ENCODE measurements at places on chromosomes 7 and 10. TPM values are rescaled to one million over a fixed set of nuclear protein-coding genes. Genes with fewer than 3 reads are reported as not detected.

DNA sequence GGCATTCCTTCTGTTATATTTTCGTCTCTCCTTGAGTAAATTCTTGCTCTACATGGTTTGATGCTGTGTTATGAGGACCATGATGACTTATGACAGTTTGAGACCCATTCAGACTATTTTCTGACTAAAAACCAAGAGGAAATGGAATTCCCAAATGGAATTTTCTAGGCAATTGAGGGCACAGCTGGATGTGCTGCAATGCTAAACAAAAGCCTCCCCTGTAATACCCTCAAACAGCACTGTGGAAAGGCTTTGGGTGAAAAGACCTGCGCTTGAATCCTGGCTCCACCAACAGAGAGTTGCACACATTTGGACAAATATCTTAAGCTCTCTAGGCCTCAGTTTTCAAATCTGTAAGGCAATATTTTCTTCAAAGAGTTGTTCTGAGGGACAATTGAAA is 129.1 kb downstream of the PRKG1 start:
- DNase-seq, result peak; percentile 61

DNA sequence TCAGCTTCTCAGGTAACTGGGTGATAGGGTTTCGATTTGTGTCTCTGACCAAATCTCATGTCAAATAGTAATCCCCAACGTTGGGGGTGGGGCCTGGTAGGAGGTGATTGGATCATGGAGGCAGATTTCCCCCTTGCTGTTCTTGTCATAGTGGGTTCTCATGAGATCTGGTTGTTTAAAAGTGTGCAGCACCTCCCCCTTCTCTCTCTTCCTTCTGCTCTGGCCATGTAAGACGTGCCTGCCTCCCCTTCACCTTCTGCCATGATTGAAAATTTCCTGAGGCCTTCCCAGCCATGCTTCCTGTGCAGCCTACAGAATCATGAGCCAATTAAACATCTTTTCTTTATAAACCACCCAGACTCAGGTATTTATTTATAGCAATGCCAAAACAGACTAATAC is 21.9 kb upstream of the SMURF1 start:
- DNase-seq, result no peak

- DNase-seq, result peak; percentile 91
Measured at GRCh38 chr7:99928994-99929729, at the start of gene GJC3. TSS of gene GJC3 (minus strand) at chr7:99929620. CDS start at chr7:99929620, 0 bp downstream.

GRCh38 chr7:137943132-137943551 is 58.7 kb downstream of the CREB3L2 start:
- peak; percentile 64 for DNase-seq

DNA sequence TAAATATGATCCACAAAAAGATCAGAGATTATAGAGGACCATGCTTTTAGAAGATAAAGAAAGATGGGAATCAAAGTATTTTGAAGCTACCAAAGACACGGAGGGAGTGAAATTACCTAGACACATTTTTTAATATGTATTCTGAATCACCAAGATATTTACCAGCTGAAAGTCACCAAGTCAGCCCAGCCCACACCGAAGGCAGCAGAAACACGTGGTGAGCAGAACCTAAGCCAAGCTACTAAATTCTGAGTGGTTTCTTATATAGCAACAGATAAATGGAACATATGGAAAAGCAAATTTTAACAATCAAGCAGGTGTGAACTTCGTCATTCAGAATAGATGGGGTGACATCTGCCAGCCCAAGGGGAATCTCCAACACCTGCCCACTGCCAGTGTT is 134.7 kb upstream of the AKR1E2 start:
- DNase-seq, result no peak

DNA sequence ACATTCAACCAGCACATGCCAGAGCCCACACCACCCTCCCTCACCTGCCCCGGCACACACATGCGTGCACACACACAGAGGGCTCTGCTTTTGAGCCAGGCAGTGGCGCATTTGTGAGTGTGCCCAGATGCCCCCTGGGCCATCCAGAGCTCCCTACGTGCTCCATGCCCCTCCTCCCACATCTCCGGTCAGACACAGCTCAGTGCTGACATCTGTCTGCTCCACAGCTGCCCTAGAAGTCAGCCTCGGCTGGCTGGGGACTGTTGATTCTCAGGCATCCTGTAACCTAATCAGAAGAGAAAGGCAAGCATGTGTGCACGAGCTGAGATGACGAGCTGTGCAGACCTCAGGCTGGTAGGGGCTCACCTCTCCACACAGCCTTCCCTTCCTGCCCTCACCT is 135.1 kb downstream of the ZMIZ1 start:
- no peak for DNase-seq

DNA sequence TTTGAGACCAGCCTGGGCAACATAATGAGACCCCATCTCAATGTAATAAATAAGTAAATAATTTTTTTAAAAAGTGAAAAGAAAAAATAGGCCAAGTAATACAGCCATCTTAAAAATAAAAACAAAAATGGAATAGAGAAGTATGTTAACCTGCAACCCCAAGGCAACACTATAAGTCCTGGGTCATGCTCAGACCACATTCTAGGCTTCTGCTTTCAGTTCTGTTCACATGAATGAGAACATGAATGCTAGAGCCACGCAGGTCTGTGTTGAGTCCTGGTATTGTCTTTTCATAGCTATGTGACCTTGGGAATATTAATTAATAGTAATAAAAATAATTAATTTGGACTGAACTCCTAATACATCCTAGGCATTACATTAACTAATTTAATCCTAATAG is 284.0 kb downstream of the AUTS2 start:
- DNase-seq, result no peak

DNA sequence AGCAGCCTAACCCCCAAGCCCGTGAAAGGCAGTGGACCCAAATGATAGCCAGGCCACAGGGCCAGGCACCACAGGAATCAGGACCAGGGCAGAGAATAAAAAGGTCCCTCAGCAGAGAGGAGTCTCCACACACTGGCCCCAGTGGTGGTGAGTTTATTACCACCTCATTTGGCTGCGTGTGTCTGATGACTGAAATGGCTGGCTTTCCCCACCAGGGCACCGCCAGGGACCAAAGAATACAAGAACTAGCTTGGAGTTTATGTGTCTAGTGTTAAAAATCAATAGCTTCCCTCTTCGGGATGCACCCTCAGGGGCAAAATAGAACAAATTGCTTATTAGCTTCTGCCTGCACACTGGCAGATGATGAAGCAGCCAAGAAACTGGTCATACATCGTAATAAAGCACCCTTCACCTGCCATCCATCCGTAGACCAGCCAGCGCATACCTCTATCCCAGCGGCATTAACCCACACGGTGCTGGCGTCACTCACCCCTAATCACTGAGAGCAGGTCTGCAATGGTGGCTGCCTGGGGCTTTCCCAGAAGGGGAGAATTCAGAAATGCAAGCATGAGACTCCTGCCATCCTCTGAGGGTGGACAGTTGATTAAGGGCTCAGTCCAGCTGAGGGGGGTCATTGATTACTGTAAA is 223.7 kb upstream of the ZMIZ1 start:
- DNase-seq, result no peak

Gene CACNB2
- total RNA-seq, result 3.3 TPM

Gene FAM25A
- not detected for total RNA-seq

Gene HSPA12A
- total RNA-seq, result 9.7 TPM

Measured in endodermal cell (in vitro differentiated cells).